ENCODE measurements at places on chromosomes 3 and 15.

GRCh38 chr15:80828796-80829195, 49.6 kb downstream of the CEMIP start:
- DNase-seq: no peak

DNA sequence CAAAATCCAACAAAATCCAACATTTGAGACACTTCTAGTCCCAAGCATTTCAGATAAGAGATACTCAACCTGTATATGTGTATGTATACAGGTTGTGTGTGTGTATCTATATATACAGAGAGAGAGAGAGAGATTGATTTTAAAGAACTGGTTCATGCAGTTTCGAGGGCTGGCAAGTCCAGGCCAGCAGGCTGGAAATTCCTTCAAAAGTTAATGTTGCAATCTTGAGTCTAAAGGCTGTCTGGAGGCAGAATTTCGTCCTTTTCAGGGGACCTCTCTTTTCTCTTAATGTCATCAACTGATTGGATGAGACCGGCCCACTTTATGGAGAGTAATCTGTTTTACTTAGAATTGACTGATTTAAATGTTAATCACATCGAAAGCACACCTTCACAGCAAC, 199.6 kb upstream of the IL12A start:
- DNase-seq: no peak

DNA sequence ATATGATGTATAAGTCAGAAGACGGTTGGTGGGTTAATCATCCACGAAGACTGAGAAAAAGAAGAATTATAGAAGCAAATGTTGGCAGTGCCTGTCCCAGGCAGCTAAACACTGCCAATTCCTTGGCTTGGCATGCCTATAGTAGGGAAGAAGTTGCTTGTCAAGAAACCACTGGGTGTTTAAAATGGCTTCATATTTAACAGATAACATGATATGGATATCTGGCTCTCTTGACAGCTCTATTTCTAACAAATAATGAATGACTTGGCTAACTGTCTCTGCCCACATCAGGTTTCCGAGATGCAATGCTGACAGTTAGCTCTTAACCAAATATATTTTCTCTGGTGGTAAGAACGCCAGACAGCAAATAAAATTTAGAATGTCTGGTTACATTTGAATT, 341.7 kb upstream of the KCNMB2 start:
- DNase-seq: no peak

- DNase-seq: no peak
These were observed 68.4 kb downstream of the HES1 start for GRCh38 chr3:194204042-194204987.

DNA sequence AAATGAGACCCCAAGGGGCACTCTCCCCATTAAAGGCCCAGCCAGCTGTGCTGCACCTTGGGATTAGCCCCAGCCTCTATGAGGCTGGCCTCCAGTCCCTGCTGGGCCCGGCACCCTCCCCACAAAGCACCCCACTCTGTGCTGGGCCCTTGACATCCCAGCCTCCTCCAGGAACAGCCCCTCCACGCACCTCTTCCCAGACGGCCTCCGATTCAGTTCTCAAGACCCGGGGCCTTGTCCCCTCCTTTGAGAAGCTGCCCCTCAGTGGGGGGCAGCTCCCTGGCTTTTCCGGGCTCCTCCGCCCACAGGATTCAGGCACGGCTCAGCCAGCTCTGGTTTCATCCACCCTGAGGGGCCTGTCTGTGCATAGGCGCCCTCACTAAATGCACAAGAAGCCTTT, 144.1 kb downstream of the LRRK1 start:
- DNase-seq: no peak

GRCh38 chr15:94047566-94047965, 183.8 kb upstream of the MCTP2 start:
- DNase-seq: no peak

GRCh38 chr3:133384331-133385027, 15.4 kb upstream of the BFSP2 start:
- DNase-seq: peak; percentile 78

DNA sequence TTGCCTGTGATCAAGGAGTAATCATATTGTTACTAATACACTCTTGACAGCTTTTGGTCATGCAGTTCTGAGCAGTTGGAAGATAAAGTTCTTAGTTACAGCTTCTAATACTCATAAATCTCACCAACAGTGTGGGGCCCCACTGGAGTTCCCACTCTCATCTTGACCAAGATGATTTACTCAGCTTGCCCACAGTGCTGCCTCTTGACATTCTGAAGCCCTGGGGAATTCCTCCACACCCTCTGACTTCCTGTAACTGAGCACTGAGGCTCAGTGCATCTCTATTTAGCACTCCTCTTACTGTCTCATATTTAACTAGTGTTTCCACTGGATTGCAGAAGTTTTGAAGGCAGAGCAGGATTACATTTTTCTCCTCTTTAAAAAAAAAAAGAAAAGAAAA, 1.9 kb upstream of the ARL6IP5 start:
- DNase-seq: peak; percentile 42

GRCh38 chr3:134655706-134656105, 4.9 kb upstream of the KY start:
- no peak for DNase-seq
